ENCODE measurements at places on chromosomes 7 and 10. TPM values are rescaled to one million over a fixed set of nuclear protein-coding genes. Genes with fewer than 3 reads are reported as not detected.

Gene OR6B1
- not detected for total RNA-seq

GRCh38 chr10:127450644-127451043, 98.5 kb upstream of the NPS start:
- no peak for DNase-seq

GRCh38 chr7:31761646-31762045, 74.6 kb downstream of the PPP1R17 start:
- DNase-seq = no peak

Gene FAM25C
- not detected for total RNA-seq

GRCh38 chr7:75621124-75621523, 117.6 kb downstream of the HIP1 start:
- peak; percentile 44 for DNase-seq

Gene TMEM168
- total RNA-seq = 31.8 TPM

Gene PAX4
- not detected for total RNA-seq

- no peak for DNase-seq
Measured at GRCh38 chr10:97333351-97333600, 1.3 kb downstream of the FRAT2 start.

DNA sequence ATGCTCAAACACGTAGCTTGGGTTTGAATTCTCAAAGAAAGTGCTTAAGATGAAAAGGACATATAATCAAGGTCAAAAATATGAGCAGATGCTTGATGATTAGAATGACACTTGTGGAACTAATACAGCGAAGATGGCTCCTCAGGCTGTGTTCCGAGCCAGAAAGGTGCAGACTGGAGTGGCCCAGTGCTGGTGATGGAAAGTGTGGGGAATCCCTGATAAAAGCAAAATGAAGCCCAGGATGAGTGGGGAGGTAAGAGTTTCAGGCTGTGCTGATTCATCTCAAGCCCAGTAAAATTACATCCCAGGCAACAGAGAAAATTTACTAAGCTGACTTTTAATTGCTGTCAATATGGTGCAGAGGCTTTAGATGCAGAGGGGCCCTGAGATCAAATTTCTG, 77.8 kb upstream of the IKZF1 start:
- DNase-seq = no peak
